ENCODE measurements at places on chromosomes 3 and 15.

- no peak for DNase-seq
Measured at GRCh38 chr3:47000198-47000815, 20.8 kb downstream of the NBEAL2 start.

- DNase-seq = no peak
Measured at GRCh38 chr3:117632191-117632590, 922.6 kb downstream of the TUSC7 start.

DNA sequence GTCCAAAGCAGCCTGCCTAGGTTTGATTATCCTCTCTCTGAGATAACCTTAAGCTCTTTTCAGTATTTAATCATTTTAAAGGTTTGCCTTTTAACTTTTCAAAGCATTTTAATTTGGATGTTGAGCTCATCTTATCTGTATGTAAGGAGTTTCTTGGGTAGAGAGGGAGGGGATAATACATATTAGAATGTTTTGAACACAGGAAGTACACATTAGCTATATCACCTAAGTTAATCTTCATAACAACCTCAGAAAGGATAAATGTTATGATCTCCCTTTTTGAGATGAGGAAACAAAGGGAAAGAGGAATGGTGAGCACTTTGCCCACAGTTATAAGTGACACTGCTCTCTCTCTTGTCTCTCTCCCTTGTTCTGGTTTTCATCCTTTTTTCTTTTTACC is 2.2 kb upstream of the CD47 start:
- DNase-seq = no peak

- peak; percentile 79 for DNase-seq
Measured at GRCh38 chr15:70318594-70319465, 221.1 kb upstream of the TLE3 start.

DNA sequence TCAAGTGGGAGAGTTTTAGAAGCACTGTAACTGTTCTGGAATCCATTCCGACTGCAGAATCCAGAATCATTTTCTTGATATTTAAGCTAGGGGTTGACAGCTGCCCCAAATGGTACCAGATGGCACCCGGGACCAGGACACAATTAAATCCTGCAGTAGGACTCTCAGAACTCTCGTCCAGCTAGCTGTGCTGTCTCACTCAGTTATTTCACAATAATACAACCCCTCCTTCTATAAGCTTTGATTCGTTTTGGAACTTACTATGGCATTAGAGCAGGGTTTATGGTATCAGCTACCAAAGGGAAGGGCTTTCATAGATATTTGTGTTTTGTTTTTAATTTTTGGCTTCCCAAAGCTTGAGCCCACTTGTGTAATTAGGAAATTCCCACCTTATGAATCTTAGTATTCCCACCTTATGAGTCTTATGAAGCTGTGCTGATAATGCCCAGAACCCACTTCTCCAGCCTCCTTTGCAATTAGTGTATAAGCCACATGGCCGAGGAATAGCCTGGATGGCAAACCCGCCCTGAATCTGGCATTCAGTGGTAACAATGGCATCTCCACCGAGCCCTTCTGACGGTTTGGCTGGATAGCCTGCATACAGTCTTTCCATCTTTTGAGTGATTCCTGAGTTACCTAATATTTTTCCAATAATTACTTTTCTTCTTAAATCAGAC is 120.1 kb downstream of the UACA start:
- no peak for DNase-seq

DNA sequence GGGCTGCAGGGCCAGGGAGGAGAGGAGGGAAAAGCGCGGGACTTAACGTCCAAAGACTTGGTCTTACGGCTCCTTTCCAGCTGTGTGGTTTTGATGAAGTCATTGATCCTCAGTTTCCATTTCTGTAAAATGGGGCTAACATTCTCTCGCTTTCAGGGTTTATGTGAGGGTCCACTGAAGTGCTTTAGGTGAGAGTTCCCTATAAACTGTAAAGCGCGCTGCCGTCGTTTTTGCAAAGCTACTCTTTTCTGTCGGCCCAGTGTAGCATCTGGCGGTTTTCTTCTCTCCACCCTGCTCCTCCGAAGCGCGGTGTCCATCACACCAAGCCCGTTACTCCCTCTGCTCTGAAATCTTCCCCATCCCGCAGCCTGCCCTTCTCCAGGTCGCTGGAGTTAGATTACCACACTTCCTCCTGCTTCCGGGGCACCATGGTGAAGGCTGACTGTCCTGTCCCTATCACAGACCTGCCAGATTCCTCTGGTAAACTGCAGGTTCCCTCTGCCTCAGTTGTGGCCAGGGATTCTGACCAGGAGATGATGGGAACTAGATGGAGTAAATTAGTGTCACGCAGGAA is 702 bp upstream of the DNAJC17 start:
- no peak for DNase-seq

- DNase-seq = no peak
Measured at GRCh38 chr3:15903164-15903563, 105.4 kb upstream of the ANKRD28 start.

DNA sequence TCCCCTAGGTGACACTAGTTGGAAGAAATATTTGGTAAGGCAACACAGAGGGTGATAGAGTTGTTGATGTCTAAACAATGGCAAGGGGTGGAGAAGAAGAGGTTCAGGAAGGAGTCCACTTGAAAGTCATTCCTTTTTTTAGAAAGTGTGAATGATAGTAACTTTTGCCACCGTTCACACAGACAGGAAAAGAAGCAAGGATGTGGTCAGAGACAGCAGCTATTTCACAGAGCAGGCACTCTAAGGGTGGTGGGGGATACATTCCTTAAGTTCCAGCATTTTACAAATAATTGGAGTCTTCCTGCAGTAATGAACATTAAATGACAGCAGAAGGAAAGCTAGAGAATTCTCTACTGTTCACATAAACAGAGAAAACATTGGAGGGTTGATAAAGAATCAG is 75.4 kb upstream of the ZNF385D start:
- DNase-seq = no peak

GRCh38 chr3:177026505-177027277 is 170.6 kb downstream of the TBL1XR1 start:
- DNase-seq = no peak

- DNase-seq = no peak
Measured at GRCh38 chr15:68829068-68829467, 8.4 kb upstream of the ANP32A start.

DNA sequence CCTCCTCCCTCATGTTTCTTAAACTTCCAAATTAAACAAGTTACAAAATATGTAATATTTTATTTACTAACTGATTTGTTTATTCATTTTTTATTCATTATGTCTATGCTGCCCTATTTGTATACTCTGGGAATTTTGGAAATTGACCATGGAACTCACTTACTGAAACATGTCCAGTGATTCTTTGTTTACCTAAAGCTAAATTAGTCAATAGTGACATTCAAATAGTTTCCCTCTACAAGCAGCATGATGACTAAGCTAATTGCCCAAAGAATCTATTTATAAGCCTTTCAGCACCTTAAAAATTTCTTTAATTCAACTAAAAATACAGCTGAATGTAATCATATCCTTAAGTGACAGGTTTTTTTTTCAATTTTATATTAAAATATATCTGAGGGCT is 437.7 kb downstream of the SI start:
- no peak for DNase-seq

- DNase-seq = no peak
Measured at GRCh38 chr3:30615615-30616346, 9.4 kb downstream of the TGFBR2 start.

GRCh38 chr3:6605227-6605626 is 255.7 kb upstream of the GRM7 start:
- DNase-seq = no peak

DNA sequence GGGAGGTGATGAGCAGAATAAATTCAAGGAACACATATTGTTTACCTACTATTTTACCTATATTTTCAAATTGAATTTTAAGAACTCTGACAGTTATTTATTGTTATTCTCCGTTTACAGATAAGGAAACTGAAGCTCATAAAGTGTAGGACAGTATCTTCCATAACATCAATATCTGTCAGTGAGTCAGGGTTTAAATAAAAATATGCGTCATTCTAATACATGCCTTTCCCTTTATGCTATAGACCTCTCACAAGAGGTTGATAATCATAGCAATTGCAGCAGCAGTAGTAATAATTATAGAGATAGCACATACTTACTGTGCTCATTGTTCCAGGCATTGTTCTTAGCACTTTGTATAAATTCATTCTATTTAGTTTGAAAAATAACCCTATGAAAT is 101.1 kb downstream of the EPHA6 start:
- DNase-seq = no peak

DNA sequence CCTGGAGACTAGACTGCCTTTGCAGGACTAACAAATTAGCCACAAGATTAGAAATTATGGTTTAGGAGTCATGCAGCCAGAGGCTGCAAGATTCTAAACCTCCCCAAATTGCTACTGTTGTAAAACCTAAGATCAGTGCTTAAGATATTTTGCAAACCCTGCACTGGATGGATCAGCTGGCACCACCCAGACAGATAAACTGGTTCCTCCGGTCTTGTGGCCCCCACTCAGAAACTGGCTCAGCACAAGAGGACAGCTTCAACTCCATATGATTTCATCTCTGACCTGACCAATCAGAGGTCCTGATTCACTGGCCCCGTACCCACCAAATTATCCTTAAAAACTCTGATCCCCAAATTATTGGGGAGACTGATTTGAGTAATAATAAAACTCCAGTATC is 19.5 kb upstream of the PXYLP1 start:
- DNase-seq = no peak

- no peak for DNase-seq
Measured at GRCh38 chr3:127384717-127385539, 97.1 kb upstream of the PRR20G start.

- DNase-seq = no peak
Measured at GRCh38 chr3:86987421-86987715, 3.6 kb downstream of the VGLL3 start.

DNA sequence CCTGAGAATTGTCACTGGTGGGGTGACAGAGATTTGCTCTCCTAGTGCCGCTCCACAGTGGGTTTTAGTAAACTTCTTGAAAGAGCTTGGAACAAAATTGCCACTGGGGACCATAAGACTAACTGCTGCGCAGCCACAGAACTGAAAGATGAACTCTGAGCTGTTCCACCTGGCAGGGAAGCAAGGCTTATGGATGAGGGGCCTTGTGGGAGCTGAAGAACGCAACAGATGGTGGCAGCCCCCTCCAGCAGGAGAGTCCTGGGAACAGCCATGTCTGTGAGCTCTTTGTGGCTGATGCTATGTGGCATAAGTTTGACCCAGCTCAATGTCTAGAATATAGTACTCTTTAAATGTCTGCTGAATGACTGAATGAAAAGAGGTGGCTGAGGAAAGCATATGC is 66.8 kb upstream of the C2CD4B start:
- DNase-seq = no peak

DNA sequence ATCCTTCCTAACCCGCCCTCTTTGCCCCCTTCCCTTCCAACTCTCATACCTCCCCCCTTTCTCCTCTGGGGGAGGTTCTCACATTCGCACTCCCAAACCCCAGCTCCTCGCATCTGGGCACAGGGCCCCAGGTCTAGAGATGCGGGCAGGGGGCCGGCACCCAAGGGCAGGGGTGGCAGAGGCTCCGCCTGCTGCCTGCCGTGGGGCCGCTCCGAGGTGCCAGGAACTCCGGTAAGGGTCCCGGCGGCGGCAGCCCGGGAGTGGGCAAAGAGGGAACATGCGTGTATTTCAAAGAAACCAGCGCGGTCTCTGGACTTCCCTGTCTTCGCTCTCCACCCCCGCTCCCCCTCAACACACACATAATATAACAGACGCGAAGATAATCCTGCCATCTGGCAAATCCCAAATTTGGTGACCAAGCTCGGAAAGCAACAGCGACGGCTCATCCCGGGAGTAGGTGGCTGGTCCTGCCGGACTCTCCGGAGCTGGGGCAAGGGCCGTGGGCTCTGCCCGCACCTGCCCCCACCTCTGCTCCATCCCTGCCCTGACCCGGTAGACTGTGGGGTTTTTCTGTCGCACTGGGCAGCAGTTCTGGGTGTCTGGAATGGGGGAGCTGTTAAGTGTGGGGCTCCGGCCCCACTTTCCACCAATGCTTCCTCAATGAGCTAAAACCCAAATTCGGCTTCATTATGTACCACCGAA is 31.0 kb downstream of the NR2F2 start:
- DNase-seq = no peak

DNA sequence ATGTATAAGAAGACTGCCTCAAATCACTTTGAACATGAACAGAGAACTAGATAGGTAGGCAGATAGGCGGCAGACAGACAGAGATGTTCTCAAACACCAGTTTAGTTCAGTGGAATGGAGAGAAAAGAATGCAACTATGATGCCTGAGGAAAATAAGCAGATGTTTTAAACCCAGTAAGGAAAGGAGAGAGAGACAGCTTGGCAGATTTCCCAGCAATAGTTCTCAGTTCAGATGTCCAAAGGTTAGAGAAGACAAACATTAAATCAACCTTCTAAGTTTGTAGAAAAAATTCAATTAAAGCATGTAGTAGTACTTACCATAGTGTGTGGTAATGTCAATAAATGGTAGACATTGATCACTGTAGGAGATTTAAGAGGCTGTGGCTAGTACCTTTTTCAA is 209.6 kb upstream of the PFN2 start:
- DNase-seq = no peak

DNA sequence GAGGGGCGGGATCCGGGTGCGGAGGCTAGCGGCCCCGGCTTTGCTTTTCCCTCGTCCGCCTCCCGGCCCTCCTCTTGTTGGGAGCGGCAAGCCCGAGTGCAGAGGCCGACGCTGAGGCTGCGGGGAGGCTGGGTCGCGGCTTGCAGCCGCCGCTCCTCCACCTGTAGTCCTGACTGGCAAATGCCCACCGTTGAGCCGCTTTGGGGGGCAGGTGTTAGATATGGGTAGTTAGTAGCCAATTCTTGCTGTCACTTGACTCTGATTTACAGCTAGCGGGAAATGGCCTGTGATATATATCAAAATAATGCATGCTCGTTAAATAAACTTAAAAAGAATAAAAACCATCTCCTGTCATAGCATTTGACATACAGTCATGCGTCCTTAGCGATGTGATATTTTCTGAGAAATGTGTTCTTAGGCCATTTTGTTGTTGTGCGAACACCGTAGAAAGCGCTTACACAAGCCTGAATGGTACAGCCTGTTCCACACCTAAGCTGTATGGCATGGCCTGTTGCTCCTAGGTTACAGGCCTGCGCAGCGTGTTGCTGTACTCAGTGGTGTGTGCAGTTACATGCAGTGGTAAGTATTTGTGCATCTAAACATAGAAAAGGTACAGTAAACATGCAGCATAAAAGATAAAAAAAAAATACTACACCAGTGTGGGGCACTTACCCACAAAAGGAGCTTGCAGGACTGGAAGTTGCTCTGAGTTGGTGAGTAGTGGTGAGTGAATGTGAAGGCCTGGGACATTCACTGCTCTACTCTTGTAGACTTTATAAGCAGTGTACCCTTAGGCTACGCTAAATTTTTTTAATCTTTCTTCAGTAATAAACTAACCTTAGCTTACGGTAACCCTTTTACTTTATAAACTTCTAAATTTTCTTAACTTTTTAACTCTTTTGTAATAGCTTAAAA is 873 bp downstream of the CAPN7 start:
- DNase-seq = no peak

DNA sequence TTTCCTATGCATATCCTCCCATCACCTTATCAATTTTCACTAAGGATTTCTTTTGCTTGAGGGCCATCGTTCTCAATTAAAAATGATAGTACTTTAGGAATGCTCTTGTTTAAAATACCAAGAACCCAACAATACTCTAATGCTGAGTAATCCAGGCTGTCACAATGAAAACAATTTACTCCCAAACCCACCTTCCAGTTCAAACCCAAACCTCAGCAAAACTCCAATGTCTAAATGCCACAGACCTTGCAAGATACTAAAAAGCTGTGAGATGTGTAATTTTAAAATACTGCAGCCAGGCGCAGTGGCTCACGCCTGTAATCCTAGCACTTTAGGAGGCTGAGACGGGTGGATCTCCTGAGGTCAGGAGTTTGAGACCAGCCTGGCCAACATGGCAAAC is 889.8 kb downstream of the ROBO1 start:
- no peak for DNase-seq

- DNase-seq = no peak
Measured at GRCh38 chr3:47722859-47723258, 58.8 kb downstream of the SMARCC1 start.
